Mammary epithelial cell (primary cell): ENCODE measurements at places on chromosomes 4 and X.
A peak's percentile ranks its signal among the peaks of the same experiment; 100 is the strongest.

- no peak for DNase-seq
Measured at GRCh38 chrX:71181558-71181909, 36.9 kb downstream of the NLGN3 start.

DNA sequence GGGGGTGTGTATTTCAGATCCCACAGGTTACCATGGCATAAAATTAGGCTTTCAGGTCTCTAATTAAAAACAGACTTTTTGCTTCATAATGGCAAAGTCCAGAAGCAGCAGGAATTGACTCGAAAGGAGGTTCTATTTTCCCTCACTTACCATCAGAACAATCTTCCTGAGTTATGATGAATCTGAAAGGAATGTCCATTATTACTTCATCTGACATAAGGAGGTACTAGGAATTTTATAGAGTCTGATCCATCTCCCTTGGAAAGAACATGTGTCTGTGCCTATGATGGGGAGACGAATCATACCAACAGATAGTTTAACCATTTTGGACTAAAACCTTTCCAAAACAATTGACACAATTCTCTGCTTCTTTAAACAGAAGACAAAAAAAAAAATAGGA lies 206.3 kb upstream of the FGF13 start:
- DNase-seq, result peak; percentile 48

DNA sequence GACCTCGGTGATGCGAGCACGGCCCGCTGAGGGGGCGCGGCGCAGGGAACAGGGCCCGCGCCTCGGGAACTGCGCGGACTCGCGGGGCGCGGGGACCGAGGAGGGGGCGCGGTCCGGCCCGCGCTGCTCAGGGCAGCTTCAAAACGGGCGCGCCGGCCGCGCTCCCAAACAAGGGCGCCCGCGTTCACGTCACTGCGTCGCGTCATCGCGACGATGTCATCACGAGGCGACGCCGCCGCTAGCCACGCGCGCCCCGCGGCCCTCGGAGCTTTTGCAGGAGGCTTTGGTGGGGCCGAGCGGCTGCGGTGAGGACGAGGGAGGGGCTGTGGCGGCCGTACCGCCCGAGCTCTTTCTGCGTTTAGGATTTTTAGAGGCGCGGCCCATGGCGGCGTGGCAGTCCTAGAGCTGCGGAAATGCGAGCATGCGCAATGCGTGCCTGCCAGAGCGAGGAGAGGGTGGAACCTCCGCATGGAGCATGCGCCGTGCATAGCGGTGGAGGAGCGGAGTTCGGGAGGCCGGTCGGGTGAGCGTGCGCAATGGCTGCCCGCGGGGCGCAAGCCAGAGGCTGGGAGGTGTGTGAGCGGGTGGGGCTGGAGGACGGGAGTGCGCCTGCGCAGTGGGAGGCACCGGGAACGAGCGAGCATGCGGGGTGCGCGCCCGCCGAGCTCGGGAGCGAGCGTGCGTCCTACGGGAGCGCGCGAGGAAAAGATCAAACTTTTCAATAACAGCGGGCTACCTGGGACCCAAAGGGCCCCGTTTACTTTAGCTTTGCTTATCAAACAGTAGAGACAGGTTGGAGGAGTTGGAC lies at the start of gene PPP2R3B:
Gene PPP2R3B, minus strand, starts transcription at position 140 of the 808 bp plus-strand sequence. CDS start 216 bp downstream, outside the sequence.
- peak; percentile 96 for DNase-seq

GRCh38 chr4:143473334-143474126 lies 40.0 kb upstream of the SMARCA5 start:
- no peak for DNase-seq

- DNase-seq, result no peak
Measured at GRCh38 chr4:70778888-70779422, 57.2 kb downstream of the RUFY3 start.

- DNase-seq, result no peak
Measured at GRCh38 chr4:169941141-169941540, 85.1 kb downstream of the MFAP3L start.

DNA sequence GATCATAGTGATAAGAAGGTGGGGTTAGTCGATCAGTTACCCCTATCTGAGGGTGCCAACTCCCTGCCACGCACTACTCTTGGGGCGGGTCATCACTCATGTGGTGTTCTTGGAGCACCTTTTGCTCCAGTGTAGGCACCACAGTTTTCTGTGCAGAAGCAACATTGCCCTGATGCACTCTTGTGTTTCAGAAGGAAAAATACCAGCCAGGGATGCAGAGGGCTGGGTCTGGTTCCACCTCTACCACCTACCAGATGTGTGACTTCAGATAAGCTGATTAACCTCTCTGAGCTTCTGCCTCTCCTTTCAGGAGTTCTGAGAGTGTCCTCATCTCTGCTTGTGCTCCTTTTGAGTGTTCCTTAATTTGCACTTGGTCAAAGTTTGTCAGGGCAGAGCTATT lies 29.9 kb upstream of the PROM1 start:
- DNase-seq, result no peak

DNA sequence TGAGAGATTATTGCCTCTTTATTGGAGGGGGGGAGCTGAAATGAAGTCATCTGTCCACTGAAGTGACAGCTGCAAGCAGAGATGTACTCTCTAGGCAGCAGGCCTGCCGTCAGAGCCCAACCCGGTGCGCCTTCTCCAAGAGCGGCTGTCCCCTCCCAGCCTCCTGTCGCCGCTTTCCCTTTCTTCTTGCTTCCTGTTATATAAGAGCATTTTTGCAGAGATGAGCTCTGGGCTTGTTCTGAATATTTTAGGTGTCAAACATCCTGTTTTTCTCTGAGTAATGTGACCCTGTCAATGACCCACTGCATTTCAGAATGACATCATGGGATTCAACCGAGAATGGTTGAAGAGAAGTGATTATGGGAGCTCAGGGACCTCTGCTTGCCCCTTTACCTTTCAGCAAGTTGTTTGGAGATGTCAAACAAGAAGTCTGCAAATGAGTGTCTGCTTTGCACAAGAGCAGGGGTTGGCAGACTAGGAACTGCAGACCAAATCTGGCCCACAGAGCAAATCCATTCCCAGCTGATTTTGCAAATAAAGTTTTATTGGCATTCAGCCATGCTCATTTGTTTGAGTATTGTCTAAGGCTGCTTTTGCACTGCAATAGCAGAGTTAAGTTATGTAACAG lies 79.9 kb downstream of the SLC9A6 start:
- DNase-seq, result no peak

DNA sequence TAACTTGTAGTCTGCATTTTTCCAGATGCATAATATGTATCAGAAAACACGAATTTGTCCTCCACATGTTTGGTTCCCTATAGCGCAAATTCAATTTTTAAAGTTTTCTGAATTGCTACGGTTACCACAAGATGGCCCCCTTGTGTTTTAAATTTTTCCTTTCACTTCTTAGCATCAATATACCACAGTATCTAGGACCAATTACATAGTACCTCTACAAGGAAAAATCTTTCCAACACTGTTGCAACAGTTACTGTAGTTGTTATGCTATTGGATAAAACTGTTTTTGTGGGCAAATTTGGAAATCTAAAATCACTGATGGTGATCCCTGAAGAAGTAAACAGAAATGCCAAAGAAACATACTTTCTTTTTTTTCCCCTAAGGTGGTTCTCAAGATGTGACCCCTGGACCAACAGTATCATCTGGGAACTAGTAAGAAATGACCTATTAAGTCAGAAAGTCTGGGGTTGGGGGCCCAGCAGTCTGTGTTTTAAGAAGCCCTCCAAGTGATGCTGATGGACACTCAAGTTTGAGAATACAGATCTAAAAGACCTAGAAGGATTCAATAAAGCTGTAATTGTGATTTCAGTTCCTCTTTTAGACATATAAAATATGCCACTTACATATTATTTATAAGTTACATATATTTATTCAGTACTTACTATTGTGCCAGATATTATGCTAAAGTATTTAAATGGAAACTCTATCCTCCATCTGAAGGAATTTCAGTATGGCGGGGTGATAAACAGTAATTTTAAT lies 3.1 kb downstream of the ZGRF1 start:
- peak; percentile 15 for DNase-seq

DNA sequence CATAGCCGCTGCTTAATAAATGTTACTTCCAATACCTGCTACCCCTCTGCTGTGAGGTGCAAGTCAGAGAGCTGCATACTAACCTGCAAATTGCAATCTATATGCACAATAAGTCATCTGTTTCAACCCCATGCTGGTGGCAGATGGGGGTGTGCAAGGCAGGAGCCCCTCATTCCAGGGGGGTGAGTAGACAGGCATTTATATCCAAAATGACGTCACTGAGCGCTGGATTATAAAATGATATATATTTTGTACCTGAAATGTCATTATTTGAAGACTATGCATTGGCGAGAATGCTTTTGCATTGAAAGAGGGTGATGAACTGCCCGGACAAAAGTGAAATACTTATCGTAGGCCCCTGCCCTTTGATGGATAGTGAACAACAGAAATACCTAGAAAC lies 24.7 kb downstream of the RBMX2 start:
- DNase-seq, result no peak

- no peak for DNase-seq
Measured at GRCh38 chr4:26238426-26238777, 82.4 kb upstream of the RBPJ start.

GRCh38 chr4:181271116-181271640 lies 972.0 kb upstream of the TENM3 start:
- no peak for DNase-seq

DNA sequence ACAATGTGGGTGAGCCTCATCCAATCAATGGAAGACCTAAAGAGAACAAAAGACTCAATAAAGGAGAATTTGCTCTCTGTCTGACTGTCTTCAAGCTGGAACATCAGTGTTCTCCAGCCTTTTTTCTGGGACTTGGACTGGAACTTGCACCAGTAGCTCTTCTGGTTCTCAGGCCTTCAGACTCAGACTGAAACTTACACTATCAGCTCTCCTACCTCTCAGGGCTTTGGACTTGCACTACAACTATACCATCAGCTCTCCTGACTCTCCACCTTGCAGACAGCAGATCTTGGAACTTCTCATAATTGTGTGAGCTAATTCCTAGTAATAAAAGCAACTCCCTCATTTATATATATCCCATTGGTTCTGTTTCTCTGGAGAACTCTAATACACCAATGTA lies 185.9 kb downstream of the SMIM20 start:
- no peak for DNase-seq

GRCh38 chrX:331825-332495 lies 13.4 kb upstream of the GTPBP6 start:
- no peak for DNase-seq

GRCh38 chr4:68773699-68774098 lies 42.1 kb upstream of the UGT2B10 start:
- no peak for DNase-seq

- no peak for DNase-seq
Measured at GRCh38 chr4:21177092-21177491, 476.8 kb downstream of the PACRGL start.

- no peak for DNase-seq
Measured at GRCh38 chr4:128908735-128909134, 99.2 kb downstream of the JADE1 start.

DNA sequence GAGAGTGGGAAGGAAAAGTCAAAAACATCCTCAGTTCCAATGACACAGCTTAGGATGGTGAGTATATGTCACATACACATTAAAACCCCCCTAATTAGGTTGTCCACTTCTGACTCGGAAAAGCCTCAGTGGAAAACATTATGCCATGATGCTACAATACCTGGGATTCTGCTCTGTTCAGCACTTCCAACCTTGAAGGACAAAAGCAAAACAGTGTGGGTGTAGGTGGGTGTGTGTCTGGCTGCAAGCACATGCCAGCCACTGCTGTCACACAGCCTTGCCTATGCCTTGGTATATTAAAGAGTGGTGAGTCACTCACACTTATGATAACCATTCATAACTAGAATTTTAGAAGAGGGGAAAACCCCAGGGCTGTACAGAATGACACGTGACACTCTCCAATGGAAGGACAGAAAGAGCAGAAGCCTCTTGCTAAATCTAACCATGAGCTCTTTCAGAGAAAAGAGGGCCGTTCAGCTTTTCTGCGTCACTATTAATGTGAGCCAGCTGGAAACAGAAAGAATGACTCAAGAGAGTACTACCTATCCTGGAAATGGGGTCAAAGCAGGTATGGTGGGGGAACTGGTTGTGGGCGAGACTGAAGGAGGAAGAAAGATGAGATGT lies 159.6 kb downstream of the TET2 start:
- peak; percentile 53 for DNase-seq

- no peak for DNase-seq
Measured at GRCh38 chrX:39308126-39308525, 506.9 kb downstream of the MID1IP1 start.

GRCh38 chr4:108292229-108292628 lies 123.5 kb upstream of the LEF1 start:
- no peak for DNase-seq

DNA sequence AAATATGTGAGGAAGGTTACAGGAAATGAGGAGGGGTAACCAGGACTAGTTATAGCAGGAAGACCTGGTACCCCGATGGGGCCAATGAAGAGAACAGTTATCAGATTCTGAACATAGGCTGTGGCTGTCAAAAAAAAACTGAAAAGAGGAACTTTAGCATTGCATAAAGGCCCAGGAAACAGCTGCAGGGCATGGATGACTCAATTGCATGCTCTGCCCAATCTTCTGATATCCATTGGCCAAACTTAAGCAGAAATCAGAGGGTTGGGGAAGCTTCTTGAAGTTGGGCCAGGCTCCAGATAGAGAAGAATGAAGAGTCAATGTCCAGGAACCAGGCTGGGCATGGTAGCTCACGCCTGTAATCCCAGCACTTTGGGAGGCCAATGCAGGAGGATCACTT lies 1222.4 kb upstream of the PRKX start:
- DNase-seq, result no peak

GRCh38 chr4:84730375-84730774 lies 147.4 kb downstream of the CDS1 start:
- no peak for DNase-seq

DNA sequence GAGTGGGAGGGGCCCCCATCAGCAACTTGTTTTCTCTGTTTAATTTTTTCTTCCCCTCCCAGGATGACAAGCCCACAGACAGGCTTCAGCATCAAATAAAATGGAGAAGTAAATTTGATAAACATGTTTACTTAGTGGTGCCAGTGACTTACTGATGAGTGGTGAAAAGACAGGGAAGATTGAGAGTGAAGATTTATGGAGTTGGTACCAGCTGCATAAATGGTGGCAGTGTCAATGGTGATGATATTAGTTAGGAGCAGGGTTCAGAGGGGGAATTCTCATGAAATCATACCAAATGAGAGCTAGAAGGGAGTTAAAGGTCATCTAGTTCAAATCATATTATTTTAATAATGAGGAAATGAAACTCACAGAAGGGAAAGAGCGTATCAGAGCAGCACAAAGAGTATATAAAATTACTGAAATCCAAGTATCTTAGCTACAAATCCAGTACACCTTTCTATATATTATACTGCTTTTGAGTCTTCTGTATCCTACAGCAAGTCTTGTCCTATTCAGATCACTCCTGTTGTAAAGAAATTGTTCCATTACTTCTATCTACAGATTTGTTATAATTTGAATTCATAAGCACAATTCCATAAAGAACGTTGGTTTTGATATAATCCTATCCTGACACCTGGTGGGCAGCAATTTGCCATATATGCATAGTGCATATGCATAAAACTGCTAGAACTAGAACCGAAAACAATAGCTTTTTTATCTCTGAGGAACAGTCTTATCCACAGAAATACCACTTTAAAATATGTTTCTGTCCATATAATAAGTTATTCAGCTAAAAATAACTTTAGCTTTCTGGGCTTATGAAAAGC lies 5.0 kb downstream of the P2RY10 start:
- no peak for DNase-seq
